Placental pericyte (primary cell): ENCODE measurements at places on chromosomes 1 and 21. TPM values are rescaled to one million over a fixed set of nuclear protein-coding genes. Genes with fewer than 3 reads are reported as not detected.

The NUDT17 gene
- total RNA-seq, result 3.3 and 5.3 TPM in 2 replicates

The B3GALT6 gene
- 34.4 and 38.5 TPM in 2 replicates for total RNA-seq

The HSD3B1 gene
- total RNA-seq, result not detected in 2 replicates

The RGS13 gene
- total RNA-seq, result not detected in 2 replicates

The CADM3 gene
- total RNA-seq, result not detected in 2 replicates

The COL24A1 gene
- total RNA-seq, result 0.22 and 3.6 TPM in 2 replicates

The PLA2G2C gene
- total RNA-seq, result not detected in 2 replicates
